NCI-H2107 (cell line): ENCODE measurements at places on chromosomes 12 and 14.

- no peak for DNase-seq
Observed at GRCh38 chr14:65920996-65921395, 508.5 kb downstream of the FUT8 start.

DNA sequence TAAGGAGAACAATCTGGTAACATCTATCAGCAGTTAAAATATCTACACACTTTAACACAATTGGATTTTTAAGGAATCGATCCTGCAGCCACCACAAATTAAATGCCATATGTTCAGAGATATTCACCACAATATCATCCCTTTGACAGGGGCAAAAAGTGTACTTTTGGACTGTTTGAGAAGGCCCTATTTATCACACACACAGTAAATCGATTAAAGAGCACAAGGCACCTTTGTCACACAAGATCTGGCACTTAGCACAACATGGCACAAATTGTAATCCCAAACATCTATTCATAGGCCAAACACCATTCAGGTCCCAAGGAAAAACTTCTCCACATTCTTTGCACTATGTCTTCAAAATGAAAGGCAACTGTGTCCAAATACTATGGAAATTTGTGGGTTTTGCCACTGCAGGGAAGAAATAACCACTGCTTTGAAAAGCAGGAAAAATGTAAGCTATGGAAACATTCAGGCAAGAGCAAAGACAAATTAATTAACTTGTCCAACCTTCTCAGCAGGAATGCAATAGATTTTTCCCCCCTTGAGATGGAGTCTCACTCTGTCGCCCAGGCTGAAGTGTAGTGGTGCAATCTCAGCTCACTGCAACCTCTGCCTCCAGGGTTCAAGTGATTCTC is 282.5 kb upstream of the TMPO start:
- DNase-seq = no peak

DNA sequence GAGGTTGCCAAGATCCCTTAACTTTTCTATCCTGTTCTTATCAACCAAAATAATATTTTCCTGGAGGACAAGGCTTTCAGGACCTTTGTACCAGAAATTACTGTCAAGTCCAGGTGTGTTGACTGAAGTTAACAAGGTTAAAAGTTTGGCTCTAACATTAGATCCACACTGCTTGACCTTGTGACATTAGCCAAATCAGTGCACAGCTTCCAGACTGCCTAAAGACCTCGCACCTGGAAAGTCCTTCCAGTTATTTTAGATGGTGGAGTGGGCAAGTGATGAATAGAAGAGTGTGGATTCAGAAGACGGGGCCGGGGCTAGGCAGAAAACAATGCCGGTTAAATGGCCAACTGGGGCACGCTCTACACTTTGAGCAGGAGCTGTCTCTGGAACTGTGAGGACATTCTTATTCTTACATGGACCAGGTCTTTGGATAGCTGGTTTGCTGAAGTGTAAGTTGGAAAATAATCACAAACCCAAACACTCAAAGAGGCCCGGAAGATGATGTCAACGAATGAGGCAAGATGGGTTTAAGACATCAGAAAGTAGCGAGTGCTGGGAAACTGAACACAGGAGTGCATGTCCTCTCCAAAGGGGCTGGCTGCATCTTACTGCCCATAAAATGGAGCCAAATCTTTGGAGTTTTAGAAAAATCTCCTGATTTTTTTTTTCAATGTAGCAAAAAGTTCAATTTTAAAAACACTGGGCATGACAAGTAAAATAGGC is 56.3 kb downstream of the NIN start:
- DNase-seq = no peak

- DNase-seq = peak; percentile 60
Observed at GRCh38 chr14:91417983-91418386, 365 bp upstream of the CCDC88C start.

DNA sequence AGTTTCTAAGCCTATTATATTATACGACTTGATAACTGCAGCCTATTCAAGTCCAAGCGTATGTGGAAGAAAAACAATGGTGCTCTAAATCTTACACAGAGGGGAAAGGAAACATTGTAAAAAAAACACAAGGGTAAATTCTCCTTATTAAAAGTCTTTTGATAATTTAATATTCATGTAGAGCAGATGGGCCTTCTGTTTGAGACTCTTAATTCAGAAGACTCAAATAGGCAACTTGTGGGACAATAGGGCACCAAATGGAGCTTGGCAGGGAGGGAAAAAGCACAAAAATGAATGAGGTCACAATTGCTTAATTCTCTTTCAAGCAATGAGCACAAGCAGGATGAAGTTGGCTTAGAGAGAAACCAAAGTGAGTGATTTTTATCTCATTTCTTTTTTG is 159.4 kb downstream of the NELL2 start:
- DNase-seq = no peak

GRCh38 chr12:28795311-28795710 is 353.8 kb upstream of the FAR2 start:
- no peak for DNase-seq

- DNase-seq = no peak
Observed at GRCh38 chr14:91817566-91818325, 49.6 kb downstream of the TC2N start.

DNA sequence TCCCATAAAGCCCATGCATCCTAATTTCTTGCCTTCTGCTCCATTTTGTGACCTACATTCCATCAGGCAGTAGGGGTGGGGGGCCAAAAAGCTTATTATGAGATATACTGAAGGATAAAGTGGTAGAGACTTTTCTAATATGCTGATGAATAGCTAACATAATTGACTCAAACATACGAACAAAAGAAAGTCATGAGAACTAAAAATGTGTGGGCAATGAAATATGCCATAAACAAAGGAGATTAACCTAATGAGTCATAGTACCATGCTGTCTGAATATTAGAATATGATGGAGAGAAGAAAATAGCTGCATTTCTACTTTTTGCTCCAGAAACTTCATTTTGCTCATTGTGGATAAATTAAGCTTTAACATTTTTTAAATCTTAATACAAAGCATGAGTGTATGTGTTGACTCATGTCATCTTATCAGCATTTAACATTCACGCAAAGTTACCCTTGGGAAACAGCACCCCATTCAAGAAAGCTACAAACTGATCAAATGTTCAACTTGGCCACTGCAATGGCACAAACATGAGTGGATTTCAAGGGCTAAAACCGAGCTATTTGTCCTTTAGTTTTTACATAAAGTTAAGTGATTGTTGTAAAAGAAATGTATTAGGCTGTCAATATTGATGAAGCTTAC is 64.0 kb upstream of the DIO2 start:
- DNase-seq = no peak

DNA sequence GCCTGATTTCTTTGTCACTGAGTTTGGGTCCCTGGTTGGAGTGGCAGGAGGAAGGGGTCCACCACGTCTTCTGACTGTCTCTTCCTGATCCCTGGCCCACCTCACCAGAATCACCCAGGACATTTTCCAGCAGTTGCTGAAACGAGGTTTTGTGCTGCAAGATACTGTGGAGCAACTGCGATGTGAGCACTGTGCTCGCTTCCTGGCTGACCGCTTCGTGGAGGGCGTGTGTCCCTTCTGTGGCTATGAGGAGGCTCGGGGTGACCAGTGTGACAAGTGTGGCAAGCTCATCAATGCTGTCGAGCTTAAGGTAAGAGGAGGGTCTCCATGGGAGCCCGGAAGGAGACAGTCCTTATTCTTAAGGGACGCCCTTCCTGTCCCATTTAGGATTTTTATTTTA is 12.3 kb downstream of the MARS1 start:
- no peak for DNase-seq

DNA sequence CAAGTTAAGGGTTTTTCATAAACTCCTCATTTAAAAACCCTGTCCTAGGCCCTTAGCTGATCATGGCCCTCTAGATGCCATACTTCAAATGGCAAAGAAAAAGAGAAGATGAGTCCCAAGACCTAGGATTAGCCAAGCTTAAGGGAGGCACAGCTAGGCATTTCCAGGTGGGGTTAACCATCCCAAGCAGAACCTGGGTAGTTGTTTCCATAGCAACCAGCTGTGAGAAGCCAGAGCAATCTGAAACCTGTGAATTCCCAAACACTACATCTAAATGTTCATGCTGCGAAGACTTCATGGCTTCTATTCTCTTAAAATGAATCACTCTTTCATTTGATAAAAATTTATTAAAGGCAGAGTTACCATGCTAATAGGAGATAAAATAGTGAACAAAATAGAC is 372.9 kb downstream of the C12orf50 start:
- DNase-seq = no peak

- DNase-seq = peak; percentile 77
Observed at GRCh38 chr12:102957339-102958050, at the start of gene ASCL1. Gene ASCL1 (plus strand): TSS chr12:102957674. CDS start chr12:102958245, 571 bp downstream.

- DNase-seq = peak; percentile 16
Observed at GRCh38 chr12:108612788-108613282, 15.0 kb upstream of the TMEM119 start.

- no peak for DNase-seq
Observed at GRCh38 chr12:121803861-121804416, at the start of gene SETD1B. Gene SETD1B (plus strand): TSS chr12:121804009. CDS start chr12:121804738, 729 bp downstream.

GRCh38 chr14:68495101-68496039 is 297.5 kb downstream of the ZFP36L1 start:
- no peak for DNase-seq

DNA sequence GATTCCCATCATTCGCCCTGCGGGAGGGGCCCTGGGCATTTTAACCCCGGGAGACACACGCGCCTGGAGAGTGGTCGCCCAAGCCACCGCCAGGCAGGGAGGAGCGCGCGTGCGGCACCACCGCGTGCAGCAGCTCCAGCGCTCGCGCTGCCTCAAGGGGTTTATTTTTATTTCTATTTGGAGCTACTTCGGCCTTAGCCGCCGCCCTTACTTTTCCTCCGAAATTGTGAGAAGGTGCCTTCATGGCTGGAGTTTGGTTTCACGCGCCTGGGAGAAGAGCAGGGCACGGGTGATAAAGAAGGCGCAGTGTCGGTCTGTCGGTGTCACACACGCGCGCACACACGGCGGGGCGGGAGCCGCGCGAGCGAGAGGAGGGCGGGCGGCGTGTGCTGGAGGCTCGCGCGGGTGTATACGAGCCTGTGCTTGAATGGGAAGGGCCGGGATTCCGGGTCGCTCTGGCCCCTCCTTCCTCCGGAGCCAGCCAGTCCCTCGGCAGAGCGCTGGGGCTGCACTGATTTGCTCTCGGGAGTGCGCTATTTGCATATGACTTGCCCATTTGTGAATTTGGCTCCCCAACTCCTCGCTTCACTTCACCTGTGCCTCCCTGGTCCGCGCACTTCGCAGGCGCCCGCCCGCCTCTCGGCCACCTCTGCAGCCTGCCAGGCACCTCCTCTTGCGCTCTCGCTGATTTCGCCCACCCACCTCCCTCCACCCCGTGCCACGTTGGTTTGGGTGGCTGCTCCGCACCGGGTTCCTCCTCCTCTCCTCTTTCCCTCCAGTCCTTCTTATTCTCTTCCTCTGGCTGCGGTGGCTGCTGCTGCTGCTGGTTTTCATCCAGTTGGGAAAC is 932.3 kb downstream of the DIO2 start:
- peak; percentile 94 for DNase-seq

- DNase-seq = no peak
Observed at GRCh38 chr12:93273834-93274564, 103.7 kb upstream of the NUDT4 start.

DNA sequence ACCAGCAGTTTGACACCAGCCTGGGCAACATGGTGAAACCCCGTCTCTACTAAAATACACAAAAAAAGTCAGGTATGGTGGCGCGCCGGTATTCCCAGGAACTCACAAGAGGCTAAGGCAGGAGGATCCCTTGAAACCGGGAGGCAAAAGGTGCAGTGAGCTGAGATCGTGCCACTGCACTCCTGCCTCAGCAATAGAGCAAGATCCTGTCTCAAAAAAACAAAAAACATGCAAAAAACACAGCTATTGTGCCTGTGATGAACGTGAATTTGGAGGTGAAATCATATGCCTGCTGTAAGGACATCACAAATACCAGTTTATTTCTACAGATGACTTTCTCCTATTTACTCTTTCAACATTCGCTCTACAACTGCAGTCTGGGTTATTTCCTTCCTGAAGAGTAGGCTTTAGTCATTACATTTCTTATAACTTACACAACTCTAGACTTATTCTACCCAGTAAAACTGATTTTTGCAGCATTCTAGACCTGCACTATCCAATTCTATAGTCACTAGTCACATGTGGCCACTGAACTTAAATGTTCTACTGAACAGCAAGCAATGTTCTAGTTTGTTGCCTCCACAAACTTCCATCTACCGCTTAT is 48.3 kb downstream of the HNRNPC start:
- DNase-seq = no peak
